ENCODE measurements at places on chromosomes 7 and 10.

GRCh38 chr7:24756545-24757352 lies 515 bp downstream of the GSDME start:
- no peak for DNase-seq

DNA sequence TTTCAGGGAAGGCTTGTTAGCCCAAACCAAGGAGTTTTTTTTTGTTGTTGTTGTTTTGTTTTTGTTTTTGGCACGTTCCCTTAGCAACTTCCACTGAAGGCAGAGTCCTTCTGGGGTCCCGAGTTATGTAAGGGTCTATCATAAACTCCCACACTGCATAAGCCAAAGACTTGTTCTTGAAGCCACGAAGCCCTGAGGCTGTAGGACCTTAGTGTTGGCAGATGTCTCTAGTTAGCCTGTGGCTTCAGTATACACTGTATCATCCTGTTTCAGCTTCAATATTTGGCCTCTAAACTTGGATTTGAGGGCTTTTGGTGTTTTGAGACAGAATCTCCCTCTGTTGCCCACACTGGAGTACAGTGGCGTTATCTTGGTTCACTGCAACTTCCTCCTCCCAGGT lies 13.6 kb downstream of the KPNA7 start:
- no peak for DNase-seq

GRCh38 chr10:26432938-26433337 lies 5.2 kb upstream of the APBB1IP start:
- DNase-seq = no peak

DNA sequence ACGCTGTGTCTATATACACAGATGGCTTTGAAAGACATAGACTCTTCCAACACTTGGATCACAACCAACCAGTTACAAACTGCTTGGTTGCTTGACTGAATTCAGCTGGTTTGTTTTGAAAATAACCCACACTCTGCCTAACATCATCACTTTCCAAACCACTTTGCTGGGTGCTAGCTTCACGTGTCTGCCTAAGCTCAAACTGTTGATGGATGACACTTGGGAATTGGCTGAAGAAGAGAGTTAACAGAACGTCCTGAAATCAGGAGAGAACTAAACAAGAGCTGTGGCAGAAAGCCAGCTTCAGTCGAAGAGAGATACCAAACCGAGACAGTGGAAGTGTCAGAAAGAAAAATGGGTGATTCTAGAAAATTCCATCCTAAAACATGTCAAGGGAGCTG lies 420.8 kb upstream of the AUTS2 start:
- DNase-seq = no peak
